ENCODE measurements at places on chromosomes 7 and 10. TPM values are rescaled to one million over a fixed set of nuclear protein-coding genes. Genes with fewer than 3 reads are reported as not detected.
A peak's percentile ranks its signal among the peaks of the same experiment; 100 is the strongest.

- no peak for DNase-seq
Observed at GRCh38 chr10:113716109-113716910, 35.2 kb upstream of the PLEKHS1 start.

- DNase-seq = no peak
Observed at GRCh38 chr7:122902751-122903495, 16.7 kb upstream of the CADPS2 start.

DNA sequence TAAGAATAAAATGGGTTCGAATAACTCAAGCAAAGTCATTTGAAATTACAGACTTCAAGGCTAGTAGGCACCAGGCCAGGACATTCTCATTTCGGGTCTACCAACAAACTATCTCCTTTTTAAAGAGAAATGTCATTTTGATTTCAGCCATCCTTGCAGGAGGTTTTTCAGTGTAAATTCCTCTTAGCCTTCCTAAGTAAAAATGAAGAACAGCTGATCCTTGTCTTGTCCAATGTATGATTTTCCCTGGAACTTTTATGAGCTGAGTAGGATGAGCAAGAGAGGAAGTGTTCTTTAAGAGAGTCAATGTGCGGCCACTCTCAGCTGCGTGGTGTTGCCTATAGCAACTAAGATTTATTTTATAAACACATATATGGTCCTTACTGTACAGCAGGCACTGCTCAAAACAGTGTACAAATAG lies 110.1 kb downstream of the PLCE1 start:
- DNase-seq = peak; percentile 3

DNA sequence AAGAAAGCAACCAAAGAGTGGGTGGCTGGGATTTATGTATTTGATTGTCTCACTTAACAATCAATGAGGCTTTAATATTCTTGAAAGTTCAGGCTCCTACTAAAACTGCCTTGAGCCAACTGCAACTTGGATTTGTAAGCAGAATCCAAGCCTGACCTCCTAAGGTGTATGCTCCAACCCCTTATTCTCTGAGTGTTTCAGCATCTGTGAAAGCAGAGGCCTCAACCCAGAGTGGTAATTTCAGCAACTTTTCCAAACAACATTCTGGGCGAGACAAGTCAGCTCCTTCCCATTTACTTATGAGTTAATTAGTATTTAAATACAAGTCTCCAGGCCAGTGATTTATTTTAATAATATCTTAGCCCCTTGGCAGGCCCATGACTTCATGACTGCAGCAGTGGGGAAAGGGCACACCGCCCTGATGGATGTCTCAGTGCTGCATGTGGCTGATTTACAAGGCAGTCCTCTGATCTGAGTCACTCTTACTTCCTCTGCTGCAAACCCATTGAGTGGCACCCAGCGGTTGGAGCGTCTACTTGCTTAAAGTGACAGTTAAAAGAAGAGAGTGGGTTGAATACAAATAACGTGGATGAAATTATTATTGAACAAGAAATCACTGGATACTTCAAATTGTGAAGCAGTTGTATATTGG lies 209.1 kb downstream of the TRIL start:
- peak; percentile 85 for DNase-seq

DNA sequence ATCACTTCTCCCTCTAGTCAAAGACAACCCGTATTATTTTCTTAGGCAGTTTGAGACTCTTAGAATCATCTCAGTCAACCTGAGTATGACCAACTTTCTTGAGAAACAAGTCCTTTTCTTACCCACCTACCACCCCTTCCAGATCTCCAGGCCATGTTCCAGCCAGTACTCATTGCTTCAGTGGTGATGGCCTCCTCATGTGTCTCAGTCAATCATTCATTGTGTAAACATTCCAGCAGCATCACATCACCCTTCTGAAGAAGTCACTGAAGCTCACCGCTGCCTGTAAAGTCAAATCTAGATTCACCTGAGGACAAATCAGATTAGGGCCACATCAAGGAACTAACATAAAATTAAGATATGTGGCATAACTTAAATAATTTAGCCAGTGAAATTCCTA lies 467.2 kb upstream of the NRP1 start:
- peak; percentile 75 for DNase-seq

DNA sequence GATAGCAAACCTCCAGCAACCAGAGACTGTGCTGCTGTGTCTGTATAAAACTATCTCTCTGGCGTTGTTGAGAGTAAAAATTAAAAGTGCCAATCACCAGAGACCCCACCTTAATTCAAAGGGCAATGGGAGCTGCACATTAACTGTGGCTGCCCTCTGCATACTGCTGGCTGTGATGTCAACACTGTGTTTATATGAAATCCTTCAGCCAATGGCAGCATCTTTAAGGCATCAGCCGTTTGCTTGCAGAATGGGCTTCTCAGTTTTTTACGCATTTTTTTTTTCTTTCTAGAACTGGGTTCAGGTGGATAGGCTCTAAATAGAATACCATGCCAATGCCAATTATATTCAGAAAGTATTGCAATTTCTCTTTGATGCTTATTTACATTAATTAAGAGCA lies 47.7 kb downstream of the CHN2 start:
- no peak for DNase-seq

DNA sequence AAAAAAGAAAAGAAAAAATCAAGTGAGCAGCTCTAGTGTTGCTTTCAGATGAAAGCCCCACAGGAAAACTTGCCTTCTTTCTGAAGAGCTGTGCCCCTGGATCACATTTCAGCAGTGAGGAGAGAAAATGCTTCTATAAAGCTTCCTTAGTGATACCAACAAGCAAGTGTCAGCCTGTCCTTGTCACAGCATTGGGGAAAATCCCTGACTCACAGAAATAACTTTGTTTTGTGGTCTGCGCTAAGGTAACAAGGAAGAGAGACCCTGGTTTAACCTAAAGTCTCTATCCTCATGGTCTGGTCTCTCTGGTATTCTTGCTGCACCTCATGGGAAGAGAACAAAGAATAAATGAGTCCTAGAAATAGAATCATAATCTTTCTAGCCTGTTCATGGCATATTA lies 885.2 kb upstream of the SORCS1 start:
- DNase-seq = no peak

DNA sequence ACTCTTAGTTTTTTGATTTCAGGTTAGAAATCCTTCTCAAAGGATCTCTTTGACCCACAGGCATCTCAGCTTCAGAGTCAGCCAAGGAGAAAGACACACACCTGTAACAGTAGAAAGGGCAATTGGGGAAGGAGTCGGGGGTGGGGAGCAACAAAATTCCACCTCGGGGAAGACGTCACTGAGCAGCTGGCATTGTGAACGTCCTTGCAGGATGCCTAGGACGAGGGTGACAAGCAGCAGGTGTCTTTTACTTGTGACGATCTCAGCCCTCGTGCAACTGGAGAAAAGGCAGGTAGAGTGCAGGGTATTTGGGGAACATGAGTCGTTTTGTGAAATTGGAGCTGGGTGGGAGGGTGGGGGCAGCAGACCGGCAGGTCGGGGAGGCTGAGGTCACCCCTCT lies 627.0 kb downstream of the ACTR3B start:
- no peak for DNase-seq

DNA sequence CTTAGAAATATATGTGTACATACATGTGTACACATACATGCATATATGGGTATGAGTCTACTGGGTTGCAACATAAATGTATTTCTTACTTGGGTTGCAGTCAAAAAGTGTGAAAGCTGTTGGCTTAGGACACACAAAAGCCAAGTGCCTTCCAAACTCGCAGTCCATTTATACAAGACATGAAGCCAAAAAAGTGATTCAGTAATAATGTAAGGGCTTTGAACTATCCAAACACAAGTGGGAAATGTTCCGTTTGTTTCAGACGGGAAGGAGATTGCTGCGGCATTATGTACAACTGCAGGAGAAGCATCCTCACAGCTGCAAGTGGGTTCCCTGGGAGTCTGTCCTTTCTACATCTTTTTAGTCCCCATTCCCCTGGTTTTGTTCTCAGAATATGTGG lies 513.6 kb downstream of the SORCS3 start:
- DNase-seq = no peak

DNA sequence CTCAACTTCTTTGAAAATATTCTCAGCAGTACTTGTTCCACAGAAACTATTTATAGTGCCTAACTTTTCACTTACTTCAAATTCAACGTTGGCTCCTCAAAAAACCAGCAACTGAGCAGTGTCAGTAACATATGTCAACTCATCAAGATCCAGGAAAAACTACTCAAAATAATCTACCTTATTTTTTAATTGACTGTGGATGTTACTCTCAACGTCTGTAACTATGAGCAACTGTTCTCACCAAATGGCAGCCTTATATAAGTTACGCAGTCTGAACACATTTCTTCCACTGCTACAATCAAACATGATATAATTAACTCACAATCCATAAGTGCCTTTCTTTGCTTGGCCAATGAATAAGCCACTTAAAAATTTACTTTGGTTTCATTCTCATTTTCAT lies 77.8 kb downstream of the SP8 start:
- no peak for DNase-seq

GRCh38 chr7:128893251-128894100 lies 17.0 kb downstream of the KCP start:
- no peak for DNase-seq

- no peak for DNase-seq
Observed at GRCh38 chr7:135736586-135737305, 8.8 kb upstream of the SLC13A4 start.

GRCh38 chr10:131109726-131110125 lies 201.8 kb downstream of the TCERG1L start:
- no peak for DNase-seq

- DNase-seq = peak; percentile 21
Observed at GRCh38 chr10:114550756-114551635, 107.1 kb downstream of the ABLIM1 start.

- DNase-seq = no peak
Observed at GRCh38 chr10:130751106-130751840, 560.2 kb downstream of the TCERG1L start.

- no peak for DNase-seq
Observed at GRCh38 chr7:94005753-94006152, 1.6 kb upstream of the BET1 start.

DNA sequence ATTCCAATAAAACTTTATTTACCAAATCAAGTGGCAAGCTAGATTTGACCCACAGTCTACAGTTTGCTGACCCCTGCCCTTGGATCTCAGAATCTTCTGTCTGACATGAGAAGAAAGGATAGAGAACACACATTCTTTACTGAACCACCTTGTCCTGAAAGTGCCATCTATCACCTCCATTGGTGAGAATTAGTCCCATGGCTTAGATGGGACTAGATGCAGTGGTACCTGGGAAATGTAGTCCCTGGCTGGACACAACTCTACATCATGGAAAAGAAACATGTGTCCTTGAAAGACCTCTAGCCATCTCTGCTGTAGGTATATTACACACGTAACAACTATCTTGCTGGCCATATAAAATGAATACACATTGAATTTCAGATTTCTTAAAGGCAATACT lies 336.2 kb downstream of the LHFPL3 start:
- no peak for DNase-seq

- DNase-seq = no peak
Observed at GRCh38 chr7:20826243-20826642, 39.6 kb upstream of the SP8 start.

GRCh38 chr10:62323751-62324150 lies 50.4 kb upstream of the ZNF365 start:
- no peak for DNase-seq

DNA sequence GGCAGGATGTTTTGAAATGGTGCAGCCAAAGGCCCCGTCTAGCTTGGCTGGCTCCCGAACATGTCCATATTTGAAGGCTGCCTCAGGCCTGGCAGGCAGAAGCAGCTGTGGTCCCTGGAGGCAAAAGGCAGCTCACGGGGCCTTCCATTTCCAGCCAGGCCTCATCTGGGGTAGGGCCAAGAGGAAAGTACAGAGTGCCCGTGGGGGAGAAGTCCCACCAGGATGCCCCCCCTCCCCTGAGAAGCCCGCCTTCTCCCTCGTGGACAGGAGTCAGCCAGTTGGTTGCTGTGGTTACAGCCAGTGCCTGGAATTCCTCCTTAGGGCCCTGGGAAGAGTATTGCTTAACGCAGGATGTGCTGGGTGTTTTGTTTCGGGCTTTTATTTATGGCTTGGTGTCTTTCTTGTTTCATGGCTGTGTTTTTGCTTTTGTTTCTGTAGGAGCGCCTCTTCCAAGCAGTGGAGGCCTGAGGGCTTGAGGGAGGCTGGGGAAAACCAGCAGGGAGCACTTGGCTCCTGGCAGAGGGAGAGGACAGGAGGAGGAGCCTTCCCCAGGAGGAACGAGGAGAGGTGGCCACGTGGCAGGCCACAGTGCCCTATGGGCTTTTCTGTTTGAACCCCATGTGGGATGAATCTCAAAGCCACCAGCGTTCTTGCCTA lies 45.4 kb downstream of the CHST3 start:
- DNase-seq = peak; percentile 97

- no peak for DNase-seq
Observed at GRCh38 chr7:43244232-43244631, 131.8 kb downstream of the HECW1 start.

GRCh38 chr10:48659790-48660189 lies 24.9 kb upstream of the WDFY4 start:
- no peak for DNase-seq

GRCh38 chr10:48538611-48539010 lies 66.3 kb downstream of the ARHGAP22 start:
- DNase-seq = no peak

GRCh38 chr7:10855583-10855982 lies 118.1 kb upstream of the PHF14 start:
- DNase-seq = no peak

DNA sequence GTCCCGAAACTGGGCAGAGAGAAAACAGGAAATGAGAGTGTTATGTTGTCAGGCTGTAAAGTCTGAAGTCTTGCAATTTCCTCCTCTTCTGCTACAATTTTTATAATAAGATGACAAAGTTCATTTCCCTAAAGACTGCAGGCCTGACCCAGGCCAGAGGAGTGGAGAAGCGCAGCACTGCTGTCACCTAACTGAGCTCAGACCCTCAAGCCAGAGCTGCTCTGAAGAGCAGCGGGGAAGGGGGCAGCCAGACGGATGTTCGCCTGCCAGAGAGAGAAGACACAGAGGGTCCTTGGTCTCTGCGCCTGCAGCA lies 12.6 kb upstream of the AOAH start:
- DNase-seq = no peak

The NSMCE4A gene
- 94.9 TPM for total RNA-seq

The OGDHL gene
- total RNA-seq = not detected

The COL28A1 gene
- not detected for total RNA-seq

The RSPH10B gene
- 0.10 TPM for total RNA-seq

The CLEC2L gene
- total RNA-seq = not detected

The VIPR2 gene
- total RNA-seq = not detected

The IGFBP3 gene
- 11.7 TPM for total RNA-seq

The CPA1 gene
- total RNA-seq = not detected

The KCNH2 gene
- total RNA-seq = not detected

Measured in RPMI7951 (cell line).